ENCODE measurements at places on chromosomes 12 and 14.

DNA sequence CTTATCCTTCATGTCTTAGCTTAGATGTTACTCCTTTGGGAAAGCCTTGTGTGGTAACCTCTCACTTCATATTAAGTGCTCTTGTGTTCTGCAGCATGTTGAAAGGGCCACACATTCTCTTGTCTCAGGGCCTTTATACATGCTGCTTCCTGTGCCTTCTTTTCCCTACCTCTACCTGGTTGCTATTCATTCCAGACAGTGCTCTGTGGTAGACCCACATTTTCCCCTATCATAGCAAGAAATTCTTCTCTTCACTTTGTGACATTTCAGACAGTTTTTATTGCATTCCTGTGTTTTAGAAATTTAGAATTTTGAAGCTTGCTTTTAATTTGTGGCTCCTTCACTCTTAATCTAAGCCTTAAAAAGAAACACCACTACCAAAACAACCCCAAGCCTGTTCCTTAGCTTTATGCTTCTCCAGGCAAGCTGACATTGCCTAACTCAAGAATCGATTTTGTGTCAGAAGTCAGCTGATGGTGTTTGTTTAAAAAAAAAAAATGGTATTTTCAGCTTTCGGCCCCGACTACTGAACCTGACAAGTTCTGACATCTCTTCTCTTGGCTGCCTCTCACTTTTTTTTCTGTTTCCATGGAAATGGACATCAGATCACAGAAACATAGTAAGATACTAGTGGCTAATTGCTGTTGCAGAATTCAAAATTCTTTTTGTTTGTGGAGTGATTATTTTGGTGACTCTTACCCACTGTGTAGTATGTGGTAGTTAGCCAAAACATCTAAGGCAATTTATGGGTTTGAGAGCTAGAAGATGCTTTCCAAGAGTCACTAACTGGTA is 156.3 kb downstream of the NUBPL start:
- DNase-seq = no peak

- DNase-seq = no peak
Measured at GRCh38 chr14:22824711-22825359, 4.9 kb upstream of the MRPL52 start.

DNA sequence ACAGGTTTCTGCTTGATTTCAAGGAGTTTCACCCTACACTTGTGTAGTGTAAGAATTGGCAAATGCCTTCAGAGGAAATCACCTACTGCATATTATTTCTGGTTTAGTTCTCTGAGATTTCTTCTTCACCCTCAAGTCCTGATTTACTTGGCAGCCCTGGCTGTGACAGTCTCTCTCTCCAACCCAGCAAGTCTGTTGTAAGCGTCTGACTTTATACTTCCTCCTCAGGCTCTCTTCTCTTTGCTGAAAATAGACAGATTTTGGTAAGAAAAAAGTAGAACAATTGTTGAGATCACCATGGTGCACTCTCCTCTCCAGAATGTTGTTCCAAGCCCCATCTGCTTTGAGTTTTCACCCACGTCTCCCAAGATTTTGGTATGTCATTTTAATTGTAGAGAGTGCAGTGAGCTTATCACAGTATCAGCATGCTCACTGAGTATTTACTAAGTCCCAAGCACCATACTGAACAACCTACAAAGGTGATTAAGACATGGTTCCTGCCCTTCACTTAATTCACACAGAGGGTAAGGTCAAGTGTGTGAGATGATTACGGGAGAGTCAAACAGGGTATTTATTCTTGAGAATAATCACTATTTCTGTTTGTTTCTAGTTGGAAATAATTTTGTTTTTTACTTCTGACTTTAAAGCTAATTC is 148.7 kb downstream of the MDGA2 start:
- no peak for DNase-seq

- no peak for DNase-seq
Measured at GRCh38 chr12:56243731-56244181, 13.9 kb downstream of the SLC39A5 start.

DNA sequence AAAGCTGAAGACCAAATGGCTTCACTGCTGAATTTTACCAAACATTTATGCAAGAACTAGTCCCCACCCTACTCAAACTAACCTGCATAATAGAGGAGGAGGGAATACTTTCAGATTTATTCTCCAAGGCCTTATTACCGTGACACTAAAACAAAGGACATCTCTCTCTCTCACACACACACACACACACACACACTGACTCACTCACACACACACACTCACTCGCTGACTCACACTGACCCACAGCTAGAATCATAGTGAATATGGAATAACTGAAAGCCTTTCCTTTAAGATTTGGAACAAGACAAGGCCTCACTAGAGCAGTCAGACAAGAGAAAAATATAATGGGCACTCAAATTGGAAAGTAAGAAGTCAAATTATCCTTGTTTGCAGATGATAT is 1014.1 kb downstream of the TMTC2 start:
- DNase-seq = no peak

GRCh38 chr12:6574576-6575295 is 6.6 kb upstream of the NOP2 start:
- no peak for DNase-seq

GRCh38 chr12:51364001-51364400 is 17.5 kb upstream of the CELA1 start:
- DNase-seq = no peak

DNA sequence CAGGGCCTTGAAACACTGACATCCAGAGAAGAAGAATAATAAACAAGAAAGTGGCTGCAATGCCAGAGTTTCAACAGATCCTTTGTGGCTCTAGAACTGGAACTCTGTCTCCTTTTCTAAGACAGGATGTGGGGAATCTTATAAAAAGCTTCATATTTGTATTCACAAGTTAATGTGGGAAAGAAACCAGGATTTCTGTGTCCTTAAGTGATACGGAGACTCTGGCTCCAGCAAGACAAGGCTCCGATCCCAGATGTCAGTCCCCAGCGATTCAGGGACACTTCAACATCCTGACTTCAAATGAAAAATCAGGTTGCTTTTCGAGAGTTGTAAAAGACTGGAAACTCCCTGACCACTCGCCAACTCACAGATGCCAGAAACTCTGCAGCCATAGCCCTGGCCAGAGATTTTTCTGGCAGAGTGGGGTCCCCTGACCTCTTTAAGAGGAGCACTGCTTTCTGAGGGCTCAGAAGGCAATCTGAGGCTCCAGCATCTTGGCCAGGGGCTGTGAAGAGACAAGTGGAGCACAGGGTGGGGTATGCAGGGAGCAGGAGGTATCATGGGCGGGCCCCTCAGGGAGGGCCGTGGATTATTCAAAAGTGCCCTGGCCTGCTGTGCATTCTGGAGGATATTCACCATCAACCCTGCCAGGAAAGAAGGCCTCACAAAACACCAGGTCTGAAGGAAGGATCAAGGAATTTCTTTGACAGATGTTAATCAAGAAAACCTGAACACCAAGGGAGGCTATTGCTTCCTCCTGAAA is 53.3 kb downstream of the TMX1 start:
- DNase-seq = no peak

- no peak for DNase-seq
Measured at GRCh38 chr12:59699421-59700152, 103.8 kb downstream of the SLC16A7 start.

DNA sequence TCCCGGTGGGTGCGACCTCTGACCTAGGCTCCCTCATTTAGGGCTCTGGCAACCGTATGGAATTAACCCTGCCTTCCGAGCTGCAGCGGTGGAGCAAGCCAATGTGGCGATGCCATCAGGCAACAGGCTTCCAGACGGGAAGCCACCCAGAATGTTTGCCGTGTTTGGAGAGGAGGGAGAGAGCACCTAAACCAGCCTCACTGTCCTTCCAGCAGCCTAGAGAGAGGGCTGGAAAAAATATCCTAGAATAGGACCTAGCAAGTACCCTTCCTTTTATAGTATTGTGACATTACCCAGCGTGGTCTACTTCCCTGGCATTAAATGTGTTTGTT is 287 bp upstream of the SLC2A13 start:
- DNase-seq = no peak

GRCh38 chr12:50059440-50060119 is 2.2 kb downstream of the ASIC1 start:
- peak; percentile 73 for DNase-seq

DNA sequence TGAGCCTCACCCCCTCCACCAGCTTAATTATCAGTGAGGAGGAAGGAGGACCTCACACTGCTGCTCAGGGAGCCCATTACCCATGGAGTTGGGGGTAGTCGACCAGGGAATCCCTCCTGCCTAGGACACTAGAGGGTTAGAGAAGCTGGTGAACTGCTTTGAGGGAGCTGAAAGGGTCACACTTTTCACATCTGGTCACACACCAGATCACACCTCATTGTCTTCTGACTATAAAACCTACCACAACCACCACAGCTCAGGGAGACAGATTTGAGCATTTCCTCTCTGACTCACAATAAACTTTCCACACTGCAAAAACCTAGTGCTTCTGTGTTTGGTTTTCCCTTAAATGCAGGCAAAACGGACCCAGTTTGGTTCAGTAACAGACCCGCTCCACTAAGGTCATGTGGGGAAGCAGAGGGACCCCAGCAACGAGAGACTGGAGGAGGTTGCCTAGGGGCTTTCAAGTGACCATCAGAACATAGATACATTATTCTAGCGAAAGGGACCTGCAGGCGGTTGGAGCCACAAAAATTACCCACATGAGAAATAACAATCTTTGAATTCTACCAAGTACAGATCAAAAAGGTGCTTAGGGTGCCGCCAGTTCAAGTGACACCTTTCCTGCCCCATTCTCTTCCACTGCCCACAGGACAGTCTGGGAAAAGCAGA is 151.4 kb upstream of the AVPR1A start:
- no peak for DNase-seq

DNA sequence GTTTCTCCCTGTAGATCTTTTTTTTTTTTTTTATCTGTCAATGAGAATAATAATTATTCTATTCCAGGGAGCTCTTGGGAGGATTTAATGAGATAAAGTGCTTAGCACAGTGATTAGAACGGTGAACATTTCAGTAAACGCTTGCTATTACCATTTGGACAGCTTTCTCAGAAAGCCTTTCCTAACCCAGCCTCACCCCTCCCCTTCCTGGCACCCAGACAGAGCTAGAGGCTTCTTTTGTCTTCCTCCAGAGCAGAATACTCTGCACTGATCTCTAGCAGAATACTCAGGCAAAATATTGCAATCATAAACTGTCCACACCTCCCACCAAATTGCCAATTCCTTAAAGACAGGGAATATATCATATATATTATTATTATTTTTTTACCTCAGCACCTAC is 66.6 kb downstream of the ERGIC2 start:
- no peak for DNase-seq

GRCh38 chr12:80262346-80262745 is 163.0 kb downstream of the OTOGL start:
- no peak for DNase-seq

GRCh38 chr12:1502831-1503230 is 91.5 kb downstream of the FBXL14 start:
- DNase-seq = no peak

DNA sequence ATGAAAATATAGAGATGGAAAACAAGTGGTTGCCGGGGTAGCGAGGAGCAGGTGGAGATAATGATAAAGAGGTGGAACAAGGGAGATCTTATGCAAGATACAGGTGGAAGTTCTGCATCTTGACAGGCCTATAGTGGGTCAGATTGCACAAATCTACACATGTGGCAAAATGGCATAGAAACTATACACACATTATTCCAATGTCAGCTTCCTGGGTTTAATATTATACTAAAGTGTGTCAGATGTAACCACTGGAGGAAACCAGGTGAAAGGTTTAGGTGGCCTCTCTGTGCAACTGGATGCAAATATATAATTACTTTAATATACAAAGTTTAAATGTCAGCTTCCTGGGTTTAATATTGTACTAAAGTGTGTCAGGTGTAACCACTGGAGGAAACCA is 1.1 kb downstream of the SLC38A4 start:
- no peak for DNase-seq

DNA sequence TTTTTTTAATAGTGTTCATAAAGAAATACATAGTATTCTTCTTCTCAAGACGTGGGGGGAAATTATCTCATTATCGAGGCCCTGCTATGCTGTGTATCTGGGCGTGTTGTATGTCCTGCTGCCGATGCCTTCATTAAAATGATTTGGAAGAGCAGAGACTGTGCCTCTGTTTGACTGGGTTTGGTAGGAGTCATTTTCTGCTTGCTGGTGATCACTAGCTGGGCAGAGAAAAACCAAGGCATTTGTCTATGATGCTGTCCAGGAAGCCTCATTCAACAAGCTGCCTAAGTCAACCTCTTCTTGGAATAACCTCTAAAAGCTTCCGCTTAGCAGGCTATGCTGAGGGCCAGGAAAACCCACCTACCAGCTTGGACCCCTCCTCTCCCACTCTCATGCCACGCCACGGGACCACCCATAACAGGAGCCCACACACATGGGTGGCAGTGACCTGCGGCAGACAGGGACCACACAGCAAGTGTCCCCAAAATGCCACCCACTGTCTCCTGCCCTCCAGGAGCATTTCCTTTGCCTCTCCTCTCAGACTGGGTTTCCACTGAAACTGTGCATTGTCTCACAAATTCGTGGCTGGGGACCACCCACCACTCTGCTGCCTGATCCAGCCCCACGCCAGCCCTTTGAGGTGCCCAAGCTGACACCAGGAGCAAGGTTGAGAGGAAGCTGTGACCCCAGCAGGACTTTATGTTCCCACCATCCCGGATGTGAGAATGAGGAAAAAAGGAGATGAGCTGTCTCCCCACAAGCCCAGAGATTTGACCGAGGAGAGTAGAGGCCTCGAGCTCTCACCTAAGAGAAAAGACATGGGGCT is 36.8 kb downstream of the DAD1 start:
- no peak for DNase-seq

DNA sequence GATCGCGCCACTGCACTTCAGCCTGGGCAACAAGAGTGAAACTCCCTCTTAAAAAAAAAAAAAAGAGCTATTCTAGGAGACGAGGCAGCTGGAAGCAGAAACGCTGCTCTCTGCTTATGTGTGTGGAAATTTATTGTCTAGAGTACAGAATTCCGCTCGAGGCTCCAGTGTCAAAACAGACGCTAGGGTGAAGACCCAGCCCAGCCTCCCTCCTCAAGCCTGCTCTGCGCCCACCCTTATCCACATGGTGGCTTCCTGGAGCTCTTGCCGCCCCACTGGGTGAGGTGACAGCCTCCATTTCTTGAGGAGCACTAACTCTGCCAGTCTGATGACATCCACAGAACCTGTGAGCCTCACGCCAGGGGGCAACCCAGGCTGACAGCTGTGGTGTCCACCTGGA is 49.5 kb upstream of the DLK1 start:
- DNase-seq = no peak

GRCh38 chr14:93655078-93655750 is 133.1 kb downstream of the PRIMA1 start:
- no peak for DNase-seq

GRCh38 chr12:68042212-68042699 is 53.0 kb downstream of the IFNG-AS1 start:
- no peak for DNase-seq

- no peak for DNase-seq
Measured at GRCh38 chr12:53870117-53870516, 68.5 kb upstream of the HOXC13 start.

GRCh38 chr12:88960213-88960878 is 380.1 kb upstream of the KITLG start:
- no peak for DNase-seq

Measured in CD8-positive, alpha-beta T cell (primary cell).